ENCODE measurements at places on chromosomes 7 and 10.

DNA sequence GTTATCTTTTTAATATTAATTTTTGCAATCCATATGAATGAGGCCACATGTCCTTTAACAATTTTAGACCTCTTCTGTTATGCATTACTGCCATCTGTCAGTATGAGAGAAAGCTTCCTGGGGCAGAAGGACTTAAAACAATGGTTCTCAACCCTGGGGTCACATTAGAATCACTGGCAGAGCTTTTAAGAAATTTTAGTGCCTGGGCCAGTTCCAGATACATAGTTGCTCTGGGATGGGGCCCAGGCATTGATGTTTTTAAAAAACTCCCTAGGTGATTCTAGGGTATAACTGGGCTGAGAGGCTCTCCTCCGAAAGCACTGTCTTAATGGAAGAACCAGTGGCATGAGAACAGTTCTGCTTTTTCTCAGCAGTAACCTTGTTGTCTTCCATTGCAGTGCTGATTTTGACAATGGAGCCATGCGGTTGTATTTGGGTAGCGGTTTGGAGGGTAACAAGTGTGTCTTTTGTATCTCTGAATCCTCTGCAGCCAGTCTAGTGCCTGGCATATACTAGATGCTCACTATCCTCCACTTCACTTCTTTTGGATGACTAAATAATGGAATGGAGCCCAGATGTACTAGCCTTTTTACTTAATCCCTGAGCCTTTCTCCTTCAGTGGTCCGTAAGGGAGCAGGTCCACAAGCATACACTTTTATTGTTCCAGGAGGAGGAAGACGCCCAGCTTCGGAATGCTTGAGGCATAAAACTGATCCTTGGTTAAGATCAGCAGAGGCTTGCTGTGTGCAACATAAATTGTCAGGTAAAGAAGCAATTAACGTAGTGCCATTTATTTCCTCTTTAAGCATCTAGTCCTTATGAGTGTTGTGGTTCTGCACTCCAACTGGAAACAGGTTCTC is 227.1 kb downstream of the AUTS2 start:
- no peak for DNase-seq

DNA sequence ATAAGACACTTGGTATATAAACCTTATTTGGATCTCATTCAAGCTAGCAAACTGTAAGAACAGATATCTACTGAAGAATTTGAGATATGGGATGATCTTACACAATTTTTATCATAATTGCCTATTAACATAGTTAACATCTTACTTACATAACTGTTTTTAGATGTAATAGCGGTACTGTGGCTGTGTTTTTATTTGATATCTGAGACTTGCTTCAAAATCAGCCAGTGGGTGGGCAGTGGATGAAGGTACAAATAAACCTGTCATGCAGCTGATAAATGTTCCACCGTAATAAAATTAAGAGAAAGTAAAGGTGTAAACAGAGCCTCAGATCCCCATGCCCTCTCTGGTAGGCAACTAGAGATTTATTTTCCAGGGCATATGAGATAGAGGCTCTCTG is 28.4 kb upstream of the PTPRN2 start:
- DNase-seq = no peak

GRCh38 chr10:51183783-51184182 is 109.5 kb downstream of the PRKG1 start:
- DNase-seq = no peak

GRCh38 chr7:3578399-3578798 is 277.3 kb downstream of the SDK1 start:
- DNase-seq = no peak

- no peak for DNase-seq
Measured at GRCh38 chr7:158006841-158007696, 580.6 kb downstream of the PTPRN2 start.

DNA sequence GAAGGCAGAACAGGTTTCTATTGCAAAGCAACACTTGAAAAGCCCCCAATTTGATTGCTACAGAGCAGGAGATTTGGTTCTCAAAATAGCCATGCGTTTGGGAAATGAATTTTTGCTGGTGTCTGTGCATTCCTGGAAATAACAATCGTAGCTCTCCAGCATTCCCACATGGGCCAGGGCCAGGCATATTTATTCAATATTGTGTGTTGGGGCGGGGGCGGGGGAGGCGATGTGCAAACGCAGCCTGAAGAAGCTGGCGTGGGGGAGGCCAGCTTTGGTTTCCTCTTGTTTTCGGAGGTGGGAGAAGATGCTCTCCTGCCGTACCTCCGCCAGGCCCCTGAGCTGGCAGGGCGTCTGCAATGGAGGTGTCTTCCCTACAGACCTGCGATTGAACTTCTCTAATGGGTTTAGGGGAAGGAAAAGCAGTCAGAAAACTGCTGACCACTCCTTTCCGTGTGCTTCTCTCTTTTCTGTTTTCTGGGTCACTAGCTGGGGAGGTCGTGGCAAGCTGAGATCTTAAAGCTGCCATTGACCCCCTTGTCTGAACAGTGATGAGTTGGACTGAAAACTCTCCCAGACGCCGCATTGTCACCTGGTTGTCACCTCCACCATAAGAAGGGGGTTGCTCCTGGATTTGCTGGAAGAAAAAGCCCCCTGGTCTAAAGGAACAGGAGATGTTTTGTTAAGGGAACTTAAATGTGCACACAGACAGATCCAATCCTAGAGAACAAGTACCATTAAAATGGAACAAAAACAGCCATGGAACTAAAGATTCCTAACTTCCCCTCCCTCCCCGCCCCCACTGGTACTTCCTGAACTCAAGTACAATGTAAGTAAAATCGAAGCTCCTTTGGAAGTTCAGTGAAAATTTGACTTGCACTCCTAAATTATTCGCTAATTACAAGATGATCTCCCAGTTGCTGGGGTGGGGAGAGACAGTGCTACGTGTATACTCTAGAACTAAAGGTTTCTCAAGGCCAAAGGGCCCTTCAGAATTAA is 56.4 kb upstream of the HABP2 start:
- DNase-seq = no peak

- no peak for DNase-seq
Measured at GRCh38 chr10:102919246-102919959, 1.3 kb downstream of the CNNM2 start.

GRCh38 chr10:30346131-30346530 is 2.9 kb downstream of the MTPAP start:
- DNase-seq = no peak

GRCh38 chr7:78605119-78605518 is 806.5 kb downstream of the PHTF2 start:
- DNase-seq = no peak

GRCh38 chr7:361680-362401 is 71.9 kb downstream of the FOXL3 start:
- no peak for DNase-seq

GRCh38 chr7:78164459-78164858 is 365.9 kb downstream of the PHTF2 start:
- DNase-seq = no peak

DNA sequence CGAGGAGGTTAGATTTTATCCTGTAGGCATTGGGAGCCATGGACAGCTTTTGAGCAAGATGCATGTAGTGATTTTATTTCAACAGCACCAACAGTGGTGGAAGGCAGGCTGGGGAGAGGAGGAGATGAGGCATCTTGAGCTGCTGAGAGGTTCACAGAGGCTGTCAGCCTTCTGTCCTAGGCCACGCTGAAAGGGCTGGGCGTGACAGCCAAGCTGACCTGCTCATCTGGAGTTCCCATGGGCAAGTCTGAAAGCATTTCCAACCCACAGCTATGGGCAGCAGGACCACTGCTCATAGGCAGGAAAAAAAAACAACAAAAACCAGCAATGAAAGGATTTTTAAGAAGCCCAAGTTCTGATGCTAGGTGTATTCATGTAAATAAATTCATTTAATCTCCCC is 7.7 kb downstream of the NEURL1 start:
- DNase-seq = no peak

DNA sequence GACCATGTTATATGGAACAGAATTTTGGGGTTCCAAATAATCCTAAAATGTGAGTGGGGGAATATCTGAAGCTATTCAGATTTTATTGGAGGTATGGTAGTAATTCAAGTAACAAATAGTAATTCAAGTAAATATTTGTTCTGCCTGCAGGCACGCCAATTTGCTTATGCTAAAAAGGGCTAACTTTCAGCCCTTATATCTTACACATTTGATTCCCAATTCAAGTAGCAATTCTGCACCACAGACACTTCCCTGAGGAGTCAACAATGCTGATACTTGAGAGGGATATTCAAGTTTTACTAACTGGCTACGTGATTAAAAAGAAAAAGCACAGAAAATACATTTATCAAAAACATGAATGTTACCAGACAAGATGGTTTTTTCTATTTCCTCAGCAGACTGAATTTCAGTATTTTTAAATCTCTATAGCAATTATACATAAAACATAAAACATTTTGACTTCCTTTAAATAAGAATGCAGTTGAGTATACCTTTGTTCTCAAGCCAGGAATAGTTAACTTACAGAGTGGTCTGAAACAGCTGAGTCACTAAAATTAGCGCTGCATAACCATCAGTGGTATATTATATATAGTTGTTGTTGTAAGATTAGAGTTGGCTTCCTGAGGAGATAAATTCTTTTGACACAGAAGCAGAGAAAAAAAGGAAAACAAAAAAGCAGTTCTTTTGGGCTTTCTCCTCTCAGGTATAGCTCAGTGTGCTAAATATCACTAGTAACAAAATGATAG is 33.9 kb downstream of the MTPN start:
- DNase-seq = no peak

DNA sequence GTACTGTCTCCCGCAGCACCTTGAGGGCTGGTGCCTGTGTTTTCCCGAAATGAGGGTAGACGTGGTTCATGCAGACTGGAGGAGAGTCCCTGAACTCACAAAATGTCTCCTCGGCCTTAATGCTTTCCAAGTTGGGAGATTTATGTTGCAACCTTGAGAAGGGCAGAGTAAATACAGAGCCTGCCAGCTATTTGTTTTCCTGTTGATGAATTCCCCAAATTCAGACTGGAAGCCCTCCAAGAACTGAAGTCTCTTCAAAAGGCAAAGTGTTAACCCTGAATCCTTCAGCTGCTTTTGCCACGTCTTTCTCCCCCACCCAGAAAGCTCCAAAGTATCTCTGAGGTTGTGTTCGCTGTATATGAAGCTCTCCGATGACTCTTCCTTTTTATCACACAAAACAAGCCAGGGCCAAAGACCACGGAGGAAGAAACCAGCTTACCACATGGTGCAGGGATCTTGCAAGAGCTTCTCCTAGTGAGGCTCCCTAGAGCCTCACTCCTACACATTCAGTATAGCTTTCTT is 254.7 kb upstream of the NFE2L3 start:
- DNase-seq = no peak

GRCh38 chr7:85612514-85612913 is 425.7 kb upstream of the SEMA3D start:
- DNase-seq = no peak

DNA sequence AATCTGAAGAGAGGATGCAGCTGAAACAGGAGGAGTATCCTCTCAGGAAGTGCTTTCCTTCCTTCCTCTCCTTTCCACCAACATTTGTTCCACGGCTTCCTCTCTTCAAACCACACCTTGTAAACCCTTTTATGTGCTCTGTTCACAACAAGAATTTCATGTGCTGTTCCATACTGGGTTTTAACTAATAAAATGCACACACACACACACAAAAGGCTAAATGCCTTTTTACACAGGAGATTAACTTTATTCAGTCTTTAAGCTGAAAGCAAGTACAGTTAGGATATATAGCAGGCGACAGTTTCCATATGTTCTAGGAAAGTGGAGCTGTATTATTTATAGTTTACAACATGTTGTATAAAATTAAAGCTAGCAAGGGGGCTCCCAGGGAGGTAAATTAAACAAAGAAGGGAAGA is 106.7 kb downstream of the REEP3 start:
- no peak for DNase-seq

GRCh38 chr10:77165445-77166208 is 472.0 kb downstream of the KCNMA1 start:
- no peak for DNase-seq

GRCh38 chr7:46604241-46604661 is 683.2 kb upstream of the IGFBP3 start:
- DNase-seq = no peak

DNA sequence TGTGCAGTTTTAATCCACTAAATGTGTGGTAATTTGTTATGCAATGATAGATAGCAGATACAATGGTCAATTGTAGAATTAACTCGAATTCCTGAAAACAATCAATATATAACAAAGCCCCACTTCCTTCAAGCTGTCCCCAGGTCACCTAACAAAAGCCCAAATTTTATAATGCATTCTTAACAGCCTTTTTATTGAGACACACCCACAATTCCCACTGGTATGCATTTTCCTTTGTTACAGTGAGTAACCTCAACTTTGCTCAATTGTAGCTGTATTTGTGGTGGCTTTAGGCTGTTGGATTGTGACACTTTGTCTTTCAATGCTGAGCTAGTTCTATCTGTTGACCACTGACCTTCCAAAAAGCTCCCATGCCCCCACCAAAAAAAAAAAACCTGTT is 279.8 kb upstream of the CACNA2D1 start:
- DNase-seq = no peak

GRCh38 chr10:6195846-6196245 is 6.9 kb upstream of the PFKFB3 start:
- DNase-seq = no peak

- no peak for DNase-seq
Measured at GRCh38 chr7:135385209-135385608, 124.7 kb downstream of the CNOT4 start.

DNA sequence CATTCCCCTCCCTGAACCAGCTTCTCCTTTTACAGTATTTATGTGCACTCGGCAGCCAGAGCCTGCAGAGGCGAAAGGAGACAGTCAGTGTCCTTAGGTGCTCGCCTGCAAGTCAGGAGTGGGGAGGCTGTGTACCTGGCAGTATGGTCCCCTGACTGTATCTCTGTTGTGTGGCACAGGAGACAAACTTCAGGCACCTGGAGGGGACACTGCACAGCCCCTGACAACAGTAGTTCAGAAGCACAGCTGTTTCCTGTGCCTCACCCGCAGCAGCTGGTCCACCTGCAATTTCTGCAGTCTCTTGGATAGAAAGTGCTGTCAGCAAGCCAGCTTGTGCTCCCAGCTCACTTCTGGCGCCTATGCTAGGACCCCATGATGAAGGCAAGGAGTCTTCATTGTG is 73.4 kb upstream of the LAMB4 start:
- no peak for DNase-seq

DNA sequence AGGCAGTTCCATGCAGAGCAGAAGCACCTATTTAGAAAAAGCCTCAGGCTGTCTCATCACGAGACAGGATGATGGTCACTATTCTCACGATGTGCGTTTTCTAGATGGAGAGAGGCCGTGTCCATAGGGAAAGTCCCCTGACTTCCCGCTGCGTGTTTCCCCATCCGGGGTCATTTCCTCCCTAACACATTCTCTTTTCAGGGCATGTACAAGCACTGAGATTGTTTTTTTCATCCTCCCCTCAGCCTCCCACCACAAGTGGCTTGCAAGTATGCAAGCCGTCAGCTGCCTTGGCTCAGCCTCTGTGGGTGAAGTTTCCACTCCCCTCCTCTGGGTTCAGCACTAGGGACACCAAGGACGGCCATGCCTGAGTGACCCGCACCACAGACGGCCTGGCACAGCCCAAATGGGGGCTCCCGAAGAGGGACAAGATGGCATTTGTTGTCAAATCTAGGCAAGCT is 2.7 kb upstream of the CALML5 start:
- DNase-seq = no peak

GRCh38 chr10:117619223-117619622 is 76.7 kb downstream of the EMX2 start:
- DNase-seq = no peak
